Daoy (cell line): ENCODE measurements at places on chromosomes 12 and 14. TPM values are rescaled to one million over a fixed set of nuclear protein-coding genes. Genes with fewer than 3 reads are reported as not detected.
A peak's percentile ranks its signal among the peaks of the same experiment; 100 is the strongest.

DNA sequence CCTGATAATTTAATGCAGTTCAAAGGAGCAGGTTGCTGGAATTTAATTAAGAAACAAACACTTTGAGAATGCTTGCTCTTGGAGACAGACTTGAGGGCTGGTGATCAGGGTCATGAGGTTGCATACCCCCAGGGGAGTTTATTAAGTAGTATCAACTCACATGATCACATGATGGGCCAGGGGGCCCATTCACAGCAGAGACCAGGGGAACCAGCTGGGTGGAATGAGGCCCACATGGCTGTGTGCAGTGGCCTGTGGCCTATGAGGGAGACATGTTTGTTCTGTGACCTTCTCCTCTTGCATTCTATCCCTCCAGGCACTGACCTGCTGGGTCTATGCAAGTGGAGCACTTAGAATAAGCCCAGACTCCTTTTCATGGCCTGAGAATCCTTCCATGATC is 266.6 kb upstream of the PWP1 start:
- no peak for DNase-seq

DNA sequence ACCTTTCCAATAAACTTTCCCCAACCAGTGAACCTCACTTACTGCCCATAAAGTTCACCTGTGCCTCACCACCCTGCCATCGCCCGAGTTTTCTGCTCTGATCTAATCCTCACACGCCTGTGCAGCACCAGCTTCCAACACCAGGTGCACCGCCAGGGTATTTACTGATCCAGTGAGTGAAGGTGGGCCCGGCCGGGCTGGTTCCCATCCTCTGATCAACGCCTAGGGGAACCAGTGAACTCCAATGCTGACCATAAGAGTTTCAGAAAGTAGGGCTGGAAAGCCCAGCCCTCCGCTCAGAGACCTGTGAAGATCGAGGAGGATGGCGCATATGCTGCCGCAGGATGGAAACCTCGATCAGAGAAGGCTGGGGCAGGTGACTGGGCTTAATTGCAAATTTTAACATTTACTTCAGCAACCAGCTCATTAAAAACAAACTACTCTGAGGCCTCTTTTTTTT is 685 bp upstream of the MYL6B start:
- peak; percentile 17 for DNase-seq

- DNase-seq = no peak
Observed at GRCh38 chr14:72978856-72979255, 48.0 kb downstream of the ZFYVE1 start.

DNA sequence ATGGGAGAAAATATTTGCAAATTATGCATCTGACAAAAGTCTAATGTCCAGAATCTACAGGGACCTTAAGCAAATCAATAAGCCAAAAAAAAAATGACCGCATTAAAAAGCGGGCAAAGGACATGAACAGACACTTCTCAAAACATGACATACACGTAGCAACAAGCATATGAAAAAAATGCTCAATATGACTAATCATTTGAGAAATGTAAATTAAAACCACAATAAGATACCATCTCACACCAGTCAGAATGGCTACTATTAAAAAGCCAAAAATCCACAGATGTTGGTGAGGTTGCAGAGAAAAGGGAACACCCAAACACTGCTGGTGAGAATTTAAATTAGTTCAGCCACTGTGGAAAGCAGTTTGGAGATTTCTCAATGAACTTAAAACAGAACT is 16.1 kb downstream of the PAWR start:
- peak; percentile 18 for DNase-seq

- DNase-seq = no peak
Observed at GRCh38 chr14:55756557-55756956, 176.6 kb downstream of the KTN1 start.

DNA sequence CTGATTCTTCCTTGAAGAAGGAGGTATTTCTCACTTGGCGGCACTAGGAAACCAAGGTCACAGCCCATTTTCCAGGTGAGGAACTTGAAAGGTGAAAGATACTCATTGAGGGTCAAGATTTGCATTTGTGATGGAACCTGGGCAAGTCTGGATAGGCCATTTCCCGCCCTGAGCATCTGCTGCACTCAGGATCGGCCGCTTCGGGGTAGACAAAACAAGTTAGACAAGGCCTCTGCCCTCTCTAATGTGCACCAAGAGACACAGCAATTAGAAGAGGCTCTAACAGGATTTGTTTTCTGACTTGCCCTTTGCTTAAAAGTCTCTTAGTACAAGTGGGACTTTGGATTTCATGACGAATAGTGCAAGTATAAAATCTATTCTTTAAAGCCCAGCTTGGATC is 167.2 kb downstream of the KTN1 start:
- DNase-seq = no peak

RNF212B gene
- not detected in 2 replicates for total RNA-seq

MEG3 gene
- 13.5 and 14.3 TPM in 2 replicates for total RNA-seq

GRCh38 chr12:98893675-98894411 is 248.8 kb downstream of the APAF1 start:
- peak; percentile 60 for DNase-seq

C14orf180 gene
- not detected in 2 replicates for total RNA-seq

DNA sequence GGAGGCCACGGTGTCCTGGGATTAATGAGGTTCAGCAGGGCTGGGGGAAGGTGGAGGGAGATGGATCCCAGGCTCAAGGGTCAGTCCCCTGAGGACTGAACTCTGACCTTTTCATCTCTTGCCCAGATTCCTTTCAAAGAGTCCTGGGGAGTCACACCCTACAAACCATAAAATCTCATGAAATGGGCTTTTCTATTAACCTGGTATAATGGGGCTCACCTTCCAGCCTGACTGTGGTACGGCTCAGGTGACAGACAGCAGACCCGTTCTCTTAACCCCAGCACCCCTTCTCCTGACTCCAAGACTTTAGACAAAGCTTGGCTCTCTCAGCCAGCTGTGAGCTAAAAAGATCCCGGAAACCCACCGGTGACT is 268.2 kb downstream of the ADGRD1 start:
- DNase-seq = no peak

DNA sequence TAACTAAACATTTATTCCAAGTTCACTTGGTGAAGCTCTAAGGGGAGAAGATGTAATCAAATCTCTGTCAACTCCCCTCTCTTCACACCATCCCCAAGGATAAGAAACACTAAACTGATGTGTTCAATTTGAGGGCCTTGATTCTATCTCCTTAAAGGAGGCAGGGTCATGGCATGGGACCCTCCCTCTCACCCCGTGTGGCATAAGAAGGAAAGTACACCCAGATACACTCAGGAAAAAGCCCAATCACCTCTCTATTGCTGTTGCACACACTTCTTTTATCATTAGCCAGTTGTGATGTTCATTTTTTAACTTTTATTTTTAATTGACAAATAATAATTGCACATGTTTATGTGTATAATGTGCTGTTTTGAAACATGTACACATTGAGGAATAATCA is 35.1 kb downstream of the WASHC3 start:
- DNase-seq = no peak

GRCh38 chr12:46675736-46676135 is 150.1 kb downstream of the SLC38A4 start:
- DNase-seq = peak; percentile 52

DNA sequence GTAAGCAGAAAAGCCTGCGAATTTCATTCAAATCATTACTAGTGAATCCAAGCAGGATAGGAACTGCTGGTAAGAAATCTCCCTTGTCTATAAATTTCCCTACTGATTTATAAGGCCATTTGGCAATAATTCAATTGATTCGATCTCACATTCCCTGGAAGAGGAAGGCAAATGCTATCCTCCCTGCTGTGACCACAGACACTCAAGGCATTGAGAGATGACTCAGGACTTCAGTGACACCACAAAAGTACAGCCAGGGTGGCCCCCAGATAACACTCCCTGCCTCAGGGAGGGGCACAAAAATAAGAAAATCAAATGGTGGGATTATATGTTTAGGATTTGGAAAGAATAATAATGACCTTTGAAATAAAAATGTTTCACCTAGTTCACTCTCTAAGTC is 162.7 kb downstream of the GRIP1 start:
- peak; percentile 59 for DNase-seq

PIANP gene
- 0.06 TPM in 1 of 2 replicates, not detected in the other for total RNA-seq

DHRS2 gene
- total RNA-seq = 5.9 and 7.6 TPM in 2 replicates

DNA sequence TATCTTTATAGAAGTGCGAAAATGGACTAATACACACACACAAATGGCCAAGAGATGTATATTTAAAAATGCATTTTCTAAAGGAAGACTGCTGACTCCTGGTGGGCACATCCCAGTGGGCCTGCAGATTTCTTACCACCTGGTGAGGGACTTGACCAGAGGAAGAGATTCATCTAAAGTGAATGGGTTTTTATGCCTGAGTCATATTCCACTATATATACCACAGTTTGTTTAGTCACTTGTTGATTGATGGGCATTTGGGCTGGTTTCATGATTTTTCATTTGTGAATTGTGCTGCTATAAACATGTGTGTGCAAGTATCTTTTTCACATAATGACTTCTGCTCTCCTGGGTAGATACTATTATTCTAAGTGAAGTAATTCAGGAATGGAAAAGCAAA is 277.3 kb downstream of the SLC16A7 start:
- DNase-seq = no peak

HSPB8 gene
- 56.1 and 58.4 TPM in 2 replicates for total RNA-seq

GRCh38 chr12:11797317-11797913 is 147.9 kb downstream of the ETV6 start:
- peak; percentile 60 for DNase-seq

DNA sequence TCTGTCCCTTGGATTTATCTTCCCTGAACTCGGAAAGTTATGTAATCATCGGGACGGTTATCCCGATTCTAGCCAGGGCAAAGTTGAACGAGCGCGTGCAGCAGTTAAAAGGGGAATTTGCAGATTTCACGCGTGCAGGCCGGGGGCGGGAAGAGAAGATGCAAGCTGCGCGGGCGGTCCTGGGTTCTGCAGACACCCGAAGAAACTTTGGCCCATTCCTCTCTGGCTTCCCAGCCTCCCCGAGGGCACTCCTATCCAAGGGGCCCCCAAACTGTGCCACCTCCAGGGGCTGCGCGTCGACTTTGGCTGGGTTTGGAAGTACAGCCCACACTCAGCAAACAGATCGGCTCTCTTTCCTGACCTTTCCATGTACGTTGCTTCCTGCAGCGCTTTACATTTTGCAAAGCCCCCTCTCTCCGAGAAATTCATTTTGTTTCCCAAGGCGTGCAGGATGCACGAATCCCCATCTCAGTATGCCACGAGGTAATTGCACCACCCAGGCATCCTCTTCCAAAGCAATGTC is 941 bp upstream of the PPP1CC start:
- DNase-seq = peak; percentile 28

GRCh38 chr12:10453156-10453555 is at the start of gene KLRC1:
KLRC1 (minus strand) TSS chr12:10453377; CDS start chr12:10451156, 2,221 bp downstream.
- no peak for DNase-seq

- no peak for DNase-seq
Observed at GRCh38 chr12:24996820-24997219, 47.9 kb upstream of the BCAT1 start.

FAM222A gene
- total RNA-seq = 1.0 and 2.4 TPM in 2 replicates

ANKRD33 gene
- not detected in 2 replicates for total RNA-seq

CLSTN3 gene
- 3.7 and 10.6 TPM in 2 replicates for total RNA-seq

DNA sequence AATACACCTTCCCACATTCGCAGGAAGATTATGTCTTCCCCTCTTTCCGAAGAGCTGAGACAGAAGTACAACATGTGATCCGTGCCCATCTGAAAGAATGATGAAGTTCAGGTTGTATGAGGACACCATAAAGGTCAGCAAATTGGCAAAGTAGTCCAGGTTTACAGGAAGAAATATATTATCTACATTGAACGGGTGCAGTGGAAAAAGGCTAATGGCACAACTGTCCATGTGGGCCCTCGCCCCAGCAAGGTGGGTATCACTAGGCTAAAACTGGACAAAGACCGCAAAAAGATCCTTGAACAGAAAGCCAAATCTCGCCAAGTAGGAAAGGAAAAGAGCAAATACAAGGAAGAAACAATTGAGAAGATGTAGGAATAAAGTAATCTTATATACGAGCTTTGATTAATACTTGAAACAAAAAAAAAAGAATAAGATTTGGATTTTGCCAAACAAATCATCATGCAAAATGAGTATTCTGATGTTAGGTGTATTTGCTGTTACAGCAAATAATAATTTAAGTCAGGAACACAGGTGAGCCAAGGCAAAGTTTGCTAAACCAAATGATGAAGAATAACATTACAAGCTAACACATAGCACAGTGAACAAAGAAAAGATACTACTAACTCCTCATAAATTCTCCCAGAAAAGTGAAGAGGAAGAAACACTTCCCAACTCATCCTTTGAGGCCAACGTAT is 30.6 kb downstream of the FAM186A start:
- DNase-seq = no peak

- no peak for DNase-seq
Observed at GRCh38 chr14:79530555-79530954, 680.7 kb downstream of the DIO2 start.

DNA sequence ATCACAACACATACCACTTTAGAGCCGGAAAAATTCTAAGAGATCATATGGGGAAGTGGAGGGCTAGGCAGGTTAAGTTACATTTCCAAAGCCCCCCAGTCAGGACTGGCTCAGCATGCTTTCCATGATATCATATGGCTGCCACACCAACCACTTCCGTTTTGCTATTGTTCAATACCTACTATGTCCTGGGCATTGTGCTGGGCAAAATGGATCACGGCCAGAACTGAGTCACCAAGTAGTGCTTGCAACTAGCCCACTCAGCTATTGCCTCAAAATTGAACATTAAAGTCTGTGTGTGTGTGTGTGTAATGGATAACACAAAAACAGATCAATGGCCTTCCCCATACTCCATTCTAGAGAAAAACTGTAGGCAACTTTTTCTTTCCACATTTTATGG is 22.7 kb downstream of the WIF1 start:
- peak; percentile 70 for DNase-seq

LIN7A gene
- total RNA-seq = 0.12 and 1.3 TPM in 2 replicates

TMEM119 gene
- total RNA-seq = 0.57 and 1.1 TPM in 2 replicates

DNA sequence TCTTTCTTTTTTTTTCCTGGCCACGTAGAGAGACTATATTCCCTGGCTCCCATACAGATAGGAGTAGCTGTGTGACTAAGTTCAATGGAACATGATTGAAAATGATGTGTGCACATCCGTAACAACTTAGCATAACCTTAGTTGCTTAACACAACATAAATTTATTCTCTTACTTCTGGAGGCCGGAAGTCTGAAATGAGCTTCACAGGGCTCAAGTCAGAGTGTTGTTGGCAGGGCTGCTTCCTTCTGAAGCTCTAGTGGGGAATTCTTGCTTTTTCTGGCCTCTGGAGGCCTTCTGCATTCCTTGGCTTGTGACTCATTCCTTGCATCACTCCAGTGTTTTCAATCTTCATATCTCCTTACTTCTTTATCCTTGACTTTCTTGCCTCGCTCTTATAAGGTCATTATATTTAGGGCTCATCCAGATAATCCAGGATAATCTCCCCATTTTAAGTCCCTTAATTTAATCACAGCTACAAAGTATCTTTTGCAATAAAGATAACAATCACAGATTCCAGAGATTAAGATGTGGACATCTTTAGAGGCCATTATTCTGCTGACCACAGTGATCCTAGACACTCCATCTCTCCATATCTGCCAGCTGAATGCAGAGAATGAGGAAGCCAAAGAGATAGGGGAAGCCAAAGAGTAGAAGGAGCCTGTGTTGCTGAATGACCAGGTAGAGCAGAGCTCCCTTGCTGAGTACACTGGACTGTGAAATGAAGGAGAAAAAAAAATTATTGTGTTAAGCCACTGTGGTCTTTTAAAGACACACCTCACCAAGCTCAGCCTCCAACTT is 21.0 kb upstream of the SNX6 start:
- peak; percentile 84 for DNase-seq
